ENCODE measurements at places on chromosomes 13 and 19.

GRCh38 chr13:42615691-42616090 is 41.7 kb downstream of the TNFSF11 start:
- no peak for DNase-seq

GRCh38 chr19:926323-926588 is 421 bp downstream of the ARID3A start:
- no peak for DNase-seq

- DNase-seq: no peak
Measured at GRCh38 chr19:34145741-34146202, 26.5 kb upstream of the LSM14A start.

GRCh38 chr19:30744741-30745475 is 372.7 kb downstream of the ZNF536 start:
- DNase-seq: no peak

- no peak for DNase-seq
Measured at GRCh38 chr19:11041966-11042627, 47.2 kb upstream of the LDLR start.

DNA sequence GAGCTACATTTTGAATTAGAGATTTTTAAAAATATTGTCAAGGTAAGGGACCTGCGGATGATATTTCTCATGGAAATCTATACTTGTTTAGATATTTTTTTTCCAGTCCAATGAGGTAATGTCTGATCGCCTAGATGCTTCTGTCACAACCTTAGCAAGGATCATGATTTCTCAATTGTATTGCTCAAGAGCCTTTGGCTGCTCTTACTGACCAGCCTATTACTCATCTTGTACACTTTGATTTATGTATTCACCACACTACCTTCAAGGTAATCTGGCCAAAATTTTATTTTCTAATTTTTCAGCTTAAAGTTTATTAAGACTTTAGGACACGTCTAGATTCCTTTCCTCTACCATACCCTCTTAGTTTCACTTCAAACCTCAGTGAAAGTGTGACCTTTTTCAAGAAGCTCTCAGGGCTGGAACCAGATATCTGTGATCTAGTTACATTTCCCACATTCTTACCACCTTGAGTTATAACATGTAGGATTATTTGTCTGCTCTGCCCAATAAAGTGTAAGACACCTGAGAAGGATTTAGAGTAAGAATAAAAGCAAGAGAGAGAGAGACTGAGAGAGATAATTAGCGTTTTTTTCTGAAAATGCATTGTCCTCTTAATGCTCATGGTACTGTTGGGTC is 197.1 kb downstream of the ITGBL1 start:
- DNase-seq: no peak

DNA sequence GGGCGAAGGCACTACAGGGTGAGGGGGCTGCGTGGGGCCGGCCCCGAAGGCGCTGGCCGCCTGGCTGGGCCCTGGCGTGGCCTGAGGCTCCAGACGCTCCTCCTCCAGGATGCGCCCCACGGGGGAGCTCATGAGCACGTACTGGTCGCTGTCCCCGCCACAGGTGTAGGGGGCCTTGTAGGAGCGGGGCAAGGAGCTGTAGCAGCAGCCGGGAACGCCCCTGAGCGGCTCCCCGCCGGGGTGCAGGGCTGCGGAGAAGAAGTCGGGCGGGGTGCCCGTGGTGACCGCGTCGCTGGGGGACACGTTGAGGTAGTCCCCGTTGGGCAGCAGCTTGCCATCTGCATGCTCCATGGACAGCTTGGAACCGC is 3.0 kb downstream of the IRS2 start:
- DNase-seq: no peak

GRCh38 chr19:2529473-2529918 is 53.6 kb downstream of the GADD45B start:
- DNase-seq: peak; percentile 66

DNA sequence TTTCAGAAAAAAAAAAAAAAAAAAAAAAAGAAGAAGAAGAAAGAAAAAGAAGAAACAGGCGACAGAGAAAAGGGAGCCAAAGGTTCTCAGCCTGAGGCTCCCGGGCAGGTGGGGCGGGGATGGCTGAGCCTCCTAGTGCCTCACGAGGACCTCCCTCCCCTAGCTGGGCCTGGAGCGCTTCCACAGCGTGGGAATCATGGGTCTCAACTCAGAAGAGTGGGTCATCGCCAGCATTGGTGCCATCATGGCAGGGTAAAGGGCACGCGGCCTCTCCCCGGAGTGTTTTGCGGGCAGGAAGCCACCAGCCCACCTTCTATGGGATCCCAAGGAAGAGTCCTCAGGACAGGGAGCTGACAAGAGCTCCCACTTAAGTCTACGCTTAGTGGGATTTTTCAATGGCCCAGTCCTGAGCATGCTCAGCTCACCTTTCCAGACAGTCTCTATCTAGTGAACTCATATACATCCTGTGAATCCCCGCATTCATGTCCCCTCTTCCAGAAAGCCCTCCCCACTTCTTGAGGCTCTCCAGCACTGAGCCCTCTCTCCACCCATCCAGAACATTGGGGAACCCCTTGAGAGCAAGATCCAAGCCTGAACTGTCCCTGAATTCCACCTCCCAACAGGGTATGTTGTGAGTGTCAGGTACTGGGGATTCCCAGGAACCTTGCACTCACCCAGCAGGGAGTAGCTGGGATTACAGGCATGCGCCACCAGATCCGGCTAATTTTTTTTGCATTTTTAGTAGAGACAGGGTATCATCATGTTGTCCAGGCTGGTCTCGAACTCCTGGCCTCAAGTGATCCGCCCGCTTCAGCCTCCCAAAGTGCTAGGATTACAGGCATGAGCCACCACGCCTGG is 69.6 kb downstream of the ACSBG2 start:
- no peak for DNase-seq

GRCh38 chr19:11154683-11155047 is 917 bp downstream of the SPC24 start:
- DNase-seq: no peak

GRCh38 chr13:37492741-37493514 is 105.6 kb downstream of the POSTN start:
- no peak for DNase-seq

- no peak for DNase-seq
Measured at GRCh38 chr13:88761145-88761544, 1090.0 kb downstream of the SLITRK5 start.

GRCh38 chr13:28568286-28568685 is 73.4 kb upstream of the FLT1 start:
- DNase-seq: no peak

- no peak for DNase-seq
Measured at GRCh38 chr13:94588541-94588940, 7.4 kb downstream of the TGDS start.

- no peak for DNase-seq
Measured at GRCh38 chr13:98050041-98050466, 92.8 kb upstream of the FARP1 start.

DNA sequence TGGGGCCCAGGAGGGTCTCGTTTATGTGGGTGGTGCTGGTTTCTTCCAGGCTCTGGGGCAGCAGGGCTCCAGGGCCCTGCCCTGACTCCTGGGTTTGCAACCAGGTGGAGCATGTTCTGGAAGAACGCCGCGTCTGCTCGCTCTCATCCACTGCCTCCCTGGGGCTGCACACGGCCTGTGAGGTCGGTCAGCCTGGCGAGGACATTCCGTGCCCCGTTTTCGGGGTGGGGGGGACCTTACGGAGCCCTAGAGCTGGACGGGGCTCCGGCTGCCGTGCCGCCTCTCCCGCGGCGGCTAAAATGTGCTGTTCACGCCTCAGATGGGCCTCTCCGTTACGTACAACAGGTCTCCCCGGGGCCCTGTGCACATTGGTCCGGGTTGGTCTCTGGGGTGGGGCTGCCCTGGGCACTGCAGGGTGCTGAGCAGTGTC is 3.3 kb downstream of the GNA11 start:
- peak; percentile 70 for DNase-seq

- peak; percentile 42 for DNase-seq
Measured at GRCh38 chr13:101614491-101614890, 162.0 kb downstream of the ITGBL1 start.

DNA sequence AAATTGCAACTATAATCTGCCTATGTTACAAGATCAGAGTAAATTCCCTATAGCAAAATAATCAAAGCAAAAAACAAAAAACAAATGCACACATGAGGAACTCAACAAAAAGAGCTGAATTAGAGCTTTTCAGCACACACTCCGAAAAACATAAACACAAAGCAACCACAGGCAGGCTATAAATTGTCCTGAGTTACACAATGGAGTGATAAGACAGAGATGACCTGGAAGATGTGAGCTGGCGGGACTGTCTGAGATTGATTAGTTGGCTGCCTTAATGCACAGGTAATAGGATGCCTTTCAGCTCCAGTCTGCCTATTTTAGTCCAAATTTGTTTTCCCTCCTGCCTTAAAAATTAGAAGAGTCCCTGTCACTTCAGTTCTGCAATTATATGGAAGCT is 159.0 kb upstream of the FNDC3A start:
- DNase-seq: no peak

GRCh38 chr19:13986348-13986904 is 19.7 kb downstream of the RFX1 start:
- DNase-seq: peak; percentile 95

GRCh38 chr19:15101479-15102082 is 5.6 kb upstream of the SYDE1 start:
- DNase-seq: peak; percentile 22

GRCh38 chr13:95546919-95547318 is 5.6 kb upstream of the CLDN10 start:
- DNase-seq: no peak

DNA sequence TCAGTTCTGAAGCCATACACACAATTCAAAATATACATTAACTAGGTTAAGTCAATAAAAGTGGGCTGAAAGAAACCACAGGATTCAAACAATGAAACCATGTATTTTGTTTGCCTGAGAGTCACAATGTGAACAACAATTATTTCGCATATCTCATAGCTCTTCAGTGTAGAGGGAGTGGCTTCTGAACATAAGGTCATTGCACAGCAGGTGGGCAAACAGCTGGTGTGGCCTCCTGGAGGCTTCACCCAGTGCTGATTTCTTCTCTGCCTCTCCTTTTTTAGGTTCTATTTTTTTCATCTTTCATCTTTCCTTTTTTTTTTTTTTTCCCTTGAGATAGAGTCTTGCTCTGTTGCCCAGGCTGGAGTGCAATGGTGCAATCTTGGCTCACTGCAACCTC is 40.4 kb upstream of the ZNF254 start:
- no peak for DNase-seq

DNA sequence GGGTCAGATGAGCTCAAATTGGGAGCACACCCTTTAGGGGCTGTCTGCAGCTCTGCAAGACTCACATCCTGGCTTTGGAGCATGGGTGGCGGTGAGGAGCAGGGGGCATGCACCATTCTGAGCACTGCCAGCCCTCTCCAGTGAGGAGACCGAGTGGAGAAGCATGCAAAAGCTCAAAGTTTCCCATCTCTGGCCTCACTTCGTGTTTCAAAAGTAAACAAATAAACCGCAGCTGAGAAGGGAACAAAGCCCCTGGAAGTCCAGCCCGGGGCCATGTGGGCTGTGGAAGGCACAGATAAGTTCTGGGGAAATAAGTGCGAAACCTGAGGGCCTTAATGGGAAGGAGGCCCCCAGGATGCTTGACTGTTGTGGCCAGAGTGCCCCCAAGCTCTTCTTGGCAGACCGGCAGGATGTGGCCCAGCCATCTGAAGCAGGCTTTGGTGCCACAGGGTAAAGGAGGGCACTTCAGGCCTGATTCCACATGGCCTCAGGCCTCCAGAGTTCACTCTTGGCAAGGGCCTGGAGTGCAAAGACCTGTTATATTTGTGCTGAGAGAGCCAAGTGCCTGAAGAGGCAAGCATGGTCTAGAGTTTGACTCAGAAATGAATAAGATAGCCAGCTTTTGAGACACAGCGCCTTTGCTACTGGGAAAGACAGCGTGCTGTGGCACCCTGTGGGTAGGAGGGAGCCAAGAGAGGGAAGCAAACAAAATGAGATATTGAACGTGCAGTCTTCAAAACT is 1.2 kb downstream of the MEDAG start:
- no peak for DNase-seq

DNA sequence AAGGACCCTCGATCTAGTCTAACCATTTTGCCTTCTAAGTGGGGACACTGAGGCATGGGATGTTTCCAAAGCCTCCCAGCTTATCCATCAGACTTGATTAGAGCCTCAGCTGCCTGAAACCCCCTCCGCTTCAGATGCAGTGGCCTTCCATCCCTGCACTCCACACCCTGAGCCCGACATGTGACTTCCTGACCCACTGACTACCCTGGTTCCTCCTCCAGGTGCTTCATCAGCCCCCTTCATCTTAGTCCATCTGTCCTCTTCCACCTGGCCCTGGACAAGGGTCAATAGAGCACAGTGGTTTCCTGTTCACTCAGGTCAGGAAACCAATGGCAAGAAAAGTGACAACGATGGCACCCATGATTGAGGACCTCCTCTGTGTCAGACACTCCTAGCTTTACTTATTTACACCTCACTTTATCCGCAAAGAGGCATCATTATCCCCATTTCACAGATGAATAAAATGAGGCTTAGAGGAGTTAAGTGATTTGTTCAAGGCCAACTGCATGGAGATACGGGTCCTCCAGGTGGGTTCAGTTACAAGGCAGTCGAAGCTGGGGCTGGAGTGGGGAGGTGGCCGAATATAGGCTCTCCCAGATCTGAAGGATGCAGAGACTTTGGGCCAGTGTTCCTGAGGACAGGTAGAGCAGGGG is 81.6 kb upstream of the TM9SF2 start:
- DNase-seq: no peak

GRCh38 chr13:23956106-23956505 is 58.8 kb upstream of the C1QTNF9B start:
- no peak for DNase-seq

DNA sequence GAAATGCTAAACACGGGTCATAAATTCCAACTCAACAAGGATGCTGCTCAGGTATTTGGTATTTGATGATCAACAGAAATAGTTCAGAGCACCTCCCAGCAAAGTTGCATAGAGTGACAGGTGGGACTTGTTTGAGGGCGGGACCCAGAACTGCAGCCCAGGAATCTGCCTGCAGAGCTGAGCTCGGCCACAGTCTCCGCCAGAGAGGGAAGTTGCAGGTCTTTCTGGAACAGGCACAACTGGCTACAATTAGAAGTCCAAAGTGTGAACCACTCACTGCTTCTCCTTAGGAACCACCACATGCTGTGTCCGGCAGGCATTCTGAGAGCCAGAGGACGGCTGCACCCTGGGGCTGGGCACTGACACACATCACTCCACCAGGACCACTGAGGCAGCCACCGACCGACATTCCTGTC is 1.1 kb downstream of the SLC15A1 start:
- DNase-seq: no peak

GRCh38 chr13:109180905-109181425 is 551.6 kb downstream of the MYO16 start:
- no peak for DNase-seq

GRCh38 chr19:4593409-4593851 is 33.9 kb upstream of the SEMA6B start:
- DNase-seq: no peak

Measured in aorta (tissue), 5 donors.